ENCODE measurements at places on chromosomes 11 and 22. TPM values are rescaled to one million over a fixed set of nuclear protein-coding genes. Genes with fewer than 3 reads are reported as not detected.

Gene FRMD8
- 40.8 TPM for total RNA-seq

Gene WNT11
- 1.8 TPM for total RNA-seq

Gene MPZL3
- 23.2 TPM for total RNA-seq

Gene IFT27
- 48.1 TPM for total RNA-seq

Gene RTN4R
- total RNA-seq = 2.0 TPM

Gene NRGN
- total RNA-seq = 6.1 TPM

Gene VPREB1
- not detected for total RNA-seq

Gene ANO5
- total RNA-seq = 10.4 TPM

Gene SIPA1
- 74.7 TPM for total RNA-seq

Gene PGA3
- 0.26 TPM for total RNA-seq

Gene CLDN5
- 27.5 TPM for total RNA-seq

Gene ZBTB16
- 85.4 TPM for total RNA-seq

Gene SULT4A1
- 0.43 TPM for total RNA-seq

Gene MUC2
- total RNA-seq = 0.26 TPM

Gene SOX6
- 36.1 TPM for total RNA-seq

Gene APOBEC3B
- total RNA-seq = 1.8 TPM

Gene OR5D18
- total RNA-seq = not detected

Gene PATE4
- total RNA-seq = not detected

Gene RASSF7
- 179 TPM for total RNA-seq

Gene MICALL1
- total RNA-seq = 55.1 TPM

Gene MRGPRE
- 0.29 TPM for total RNA-seq

Gene HTR3B
- not detected for total RNA-seq

Gene SMIM35
- total RNA-seq = not detected

Gene NXPE1
- not detected for total RNA-seq

Gene DTX4
- total RNA-seq = 63.6 TPM

Gene ESAM
- 22.0 TPM for total RNA-seq

Gene C22orf42
- not detected for total RNA-seq

Gene PNPLA5
- total RNA-seq = not detected

Gene MCAT
- 29.3 TPM for total RNA-seq

Gene CCDC116
- total RNA-seq = 0.37 TPM

Gene NRXN2
- 8.1 TPM for total RNA-seq

Gene SF3A1
- total RNA-seq = 179 TPM

Gene OR51I1
- 0.23 TPM for total RNA-seq

Gene B4GALNT4
- total RNA-seq = 3.4 TPM
